Mesenteric fat pad (tissue), 1 donor: ENCODE measurements at places on chromosomes 1 and 21. TPM values are rescaled to one million over a fixed set of nuclear protein-coding genes. Genes with fewer than 3 reads are reported as not detected.

- DNase-seq, result no peak
Measured at GRCh38 chr21:33255404-33255803, 10.8 kb upstream of the IL10RB start.

DNA sequence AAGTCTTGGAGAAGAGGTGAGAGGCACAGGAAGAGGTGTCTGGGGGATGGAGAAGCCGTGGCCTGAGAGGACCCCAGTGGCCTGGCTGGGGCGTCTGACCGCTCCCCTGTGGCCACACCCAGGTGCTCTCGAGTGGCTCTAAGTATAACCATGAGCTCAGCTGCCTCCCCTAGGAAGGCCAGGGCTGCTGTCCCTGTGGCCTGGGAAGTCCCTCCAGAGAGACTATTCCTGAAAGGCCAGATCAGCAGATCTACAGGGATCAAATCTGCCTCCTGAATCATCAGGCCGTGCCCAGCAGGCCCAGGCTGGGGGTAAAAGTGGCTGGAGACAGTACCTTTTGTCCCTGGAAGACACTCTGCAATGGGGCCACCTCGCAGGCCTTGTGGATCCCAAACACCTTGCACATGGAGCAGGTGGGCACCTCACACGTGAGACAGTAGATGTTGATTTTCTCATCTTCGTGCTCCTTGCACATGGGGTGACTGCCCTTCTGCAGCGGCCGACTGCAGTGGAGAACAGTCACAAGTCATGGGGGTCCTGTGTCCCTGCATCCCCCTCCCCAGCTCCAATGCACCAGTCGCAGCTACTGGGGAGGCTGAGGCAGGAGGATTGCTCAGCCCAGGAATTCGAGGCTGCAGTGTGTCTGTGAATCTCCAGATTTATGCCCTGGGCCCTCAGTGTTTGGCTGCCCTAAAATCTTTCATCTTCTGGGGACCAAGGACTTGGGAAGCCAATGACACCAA, 6.4 kb downstream of the TRIM63 start:
- no peak for DNase-seq

DNA sequence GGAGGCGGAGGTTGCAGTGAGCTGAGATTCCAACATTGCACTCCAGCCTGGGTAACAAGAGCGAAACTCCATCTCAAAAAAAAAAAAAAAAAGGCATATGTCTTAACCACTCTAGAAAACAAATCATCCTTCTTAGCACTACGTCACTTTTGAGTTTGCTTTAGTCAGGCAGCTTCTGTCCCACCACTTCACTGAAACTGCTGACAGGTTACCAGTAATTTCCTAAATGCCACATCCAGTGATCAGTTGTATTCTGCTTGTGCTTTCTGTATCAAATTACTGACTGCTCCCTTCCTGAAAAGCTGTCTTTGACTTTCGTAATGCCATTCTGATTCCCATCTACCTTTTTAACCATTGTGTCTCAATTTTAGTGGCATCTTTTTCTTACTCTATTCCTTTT, 21.7 kb downstream of the RCOR3 start:
- DNase-seq, result no peak

DNA sequence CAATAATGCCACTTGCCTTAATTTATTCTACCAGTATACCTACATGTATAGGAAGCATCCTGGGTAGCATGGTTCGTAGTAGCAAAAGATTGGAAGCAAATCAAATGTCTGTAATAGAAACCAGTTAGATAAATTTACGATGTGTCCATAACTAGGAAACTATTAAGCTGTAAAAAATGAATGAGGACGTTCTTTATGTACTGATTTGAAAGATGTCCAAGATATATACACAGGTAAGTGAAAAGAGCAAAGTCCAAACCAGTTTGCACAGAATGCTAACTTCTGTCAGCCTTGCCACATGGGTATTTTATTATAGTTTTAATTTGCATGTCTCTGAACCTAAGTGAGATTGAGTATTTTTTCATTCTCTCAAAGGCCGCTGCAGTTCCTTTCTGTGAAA, 251.8 kb upstream of the IRF2BP2 start:
- no peak for DNase-seq

DNA sequence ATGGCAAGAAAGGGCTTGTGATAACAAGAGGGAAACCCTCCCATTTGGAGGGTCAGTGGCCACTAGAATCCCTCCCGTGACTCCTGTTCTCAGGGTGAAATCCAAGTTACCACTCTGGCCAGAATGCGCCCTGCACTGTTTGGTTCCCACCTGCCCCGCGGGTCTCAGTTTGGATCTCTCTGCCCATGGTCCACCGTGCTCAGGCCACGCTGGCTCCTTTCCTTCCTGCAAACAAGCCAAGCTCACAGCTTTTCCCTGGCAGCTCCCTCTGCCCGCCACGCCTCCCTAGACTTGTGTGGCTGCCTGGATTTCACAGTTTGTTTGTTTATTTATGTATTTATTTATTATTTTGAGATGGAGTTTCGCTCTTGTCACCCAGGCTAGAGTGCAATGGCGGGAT, 179.5 kb upstream of the VAMP3 start:
- peak; percentile 86 for DNase-seq

DNA sequence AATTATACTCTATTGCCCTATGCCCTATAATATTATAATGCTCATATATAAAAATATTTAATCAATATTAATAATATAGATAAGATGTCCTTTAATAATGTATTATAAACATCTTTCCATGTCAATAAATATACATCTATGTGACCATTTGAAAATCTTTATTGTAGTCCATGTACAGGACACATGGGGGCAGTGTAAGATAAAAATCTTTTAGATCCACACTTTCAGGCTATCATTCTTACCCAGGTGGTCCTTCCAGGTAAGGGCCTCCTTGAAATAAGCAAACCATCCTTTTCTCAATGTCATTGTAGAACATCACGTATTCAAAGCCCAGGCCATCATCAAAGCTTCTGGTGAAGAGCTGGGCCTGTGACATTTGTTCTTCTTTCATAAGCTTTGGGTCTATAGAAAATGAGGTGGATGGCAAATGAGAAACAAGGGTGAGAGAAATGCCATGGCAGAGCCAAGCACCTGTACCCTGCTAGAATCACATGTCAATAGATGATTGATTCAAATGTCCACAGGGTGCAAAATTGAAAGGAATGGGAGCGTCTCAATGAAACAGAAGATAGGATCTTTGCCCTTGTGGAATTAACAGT, 20.2 kb downstream of the THEM4 start:
- DNase-seq, result no peak

GRCh38 chr1:78070758-78071157, 25.0 kb downstream of the GIPC2 start:
- DNase-seq, result no peak

Gene AMY1A
- not detected for total RNA-seq

Gene NHLH1
- 0.42 TPM for total RNA-seq
